Mammary epithelial cell (primary cell): ENCODE measurements at places on chromosomes 7 and 10.

GRCh38 chr10:48661441-48661840, 23.2 kb upstream of the WDFY4 start:
- no peak for DNase-seq

DNA sequence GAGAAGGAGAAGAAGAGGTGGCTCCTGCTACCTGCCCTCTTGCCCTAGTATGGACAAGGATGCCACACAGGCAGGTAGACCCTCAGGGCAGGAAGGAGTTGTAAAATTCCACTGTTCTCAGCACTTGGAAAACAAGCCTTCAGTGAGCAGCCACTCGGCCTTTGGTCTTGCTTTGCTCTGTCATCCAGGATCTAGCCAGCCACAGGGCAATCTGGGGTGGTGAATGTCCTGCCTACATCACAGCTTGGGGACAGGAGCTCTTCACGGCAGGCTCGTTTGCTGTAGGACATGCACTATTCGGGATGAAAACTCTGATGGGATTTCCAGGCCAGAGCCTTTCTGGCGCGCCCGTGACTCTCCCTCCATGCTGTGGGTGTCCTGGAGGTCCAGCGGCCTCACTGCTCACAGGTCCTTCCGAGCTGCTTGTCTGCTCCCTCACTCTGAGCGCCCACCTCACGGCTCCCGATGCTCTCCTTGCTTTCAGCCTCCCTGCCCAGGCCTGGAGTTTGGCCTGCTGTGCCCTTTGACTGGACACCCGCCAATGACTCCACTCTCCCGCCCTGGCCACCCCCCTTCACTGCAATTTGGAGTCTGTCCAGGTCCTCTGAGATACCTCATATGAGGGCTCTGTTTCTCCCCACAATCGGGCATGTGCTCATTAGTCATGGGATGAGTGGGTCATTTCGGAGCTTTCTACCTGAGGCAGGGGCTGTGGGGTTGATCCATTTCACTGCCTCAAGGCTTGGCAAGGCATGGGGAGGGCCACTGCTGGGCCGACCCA, 227.2 kb upstream of the GRB10 start:
- peak; percentile 8 for DNase-seq

- no peak for DNase-seq
These were observed 55.8 kb upstream of the LANCL2 start for GRCh38 chr7:55309040-55309991.

DNA sequence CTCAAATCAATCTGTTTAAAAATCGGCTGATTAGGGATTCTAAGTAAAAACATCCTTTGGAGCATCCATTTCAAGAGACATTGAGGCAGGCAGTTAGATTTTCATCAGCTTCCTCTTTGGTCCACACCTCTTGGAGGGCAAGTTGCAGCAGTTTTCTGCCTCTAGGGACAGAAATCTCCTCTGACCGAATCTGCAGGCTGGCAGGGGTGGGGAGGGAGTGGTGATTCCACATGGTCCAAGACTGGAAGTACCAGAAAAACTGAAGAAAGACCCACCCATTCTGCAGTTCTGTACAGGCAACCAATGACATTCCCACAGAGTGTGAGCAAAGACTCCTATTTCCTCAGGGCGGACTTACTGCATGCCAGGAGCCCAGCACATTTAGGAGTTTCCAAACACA, 29.0 kb downstream of the FGFBP3 start:
- DNase-seq: peak; percentile 81

DNA sequence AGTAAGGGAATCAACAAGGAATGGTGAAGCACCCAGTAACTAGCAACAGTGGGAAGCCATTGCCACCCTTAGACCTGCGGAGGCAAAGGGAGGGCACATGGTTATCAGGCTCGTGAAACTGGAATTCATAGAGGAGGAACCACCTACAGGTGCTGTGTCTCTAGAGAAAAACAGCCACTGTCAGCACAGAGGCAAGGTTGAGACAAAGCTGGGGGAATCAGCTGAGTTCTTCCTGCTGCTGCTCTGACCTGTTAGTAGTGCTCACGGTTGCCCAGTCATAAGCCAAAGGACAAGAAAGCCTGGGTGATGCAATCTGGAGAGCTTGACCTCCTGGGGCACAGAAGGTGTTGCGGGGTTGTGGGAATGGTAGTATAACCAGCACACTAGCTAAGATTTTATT, 110.1 kb downstream of the TPST1 start:
- DNase-seq: no peak

GRCh38 chr7:157538735-157539134, 201.9 kb downstream of the DNAJB6 start:
- DNase-seq: no peak

DNA sequence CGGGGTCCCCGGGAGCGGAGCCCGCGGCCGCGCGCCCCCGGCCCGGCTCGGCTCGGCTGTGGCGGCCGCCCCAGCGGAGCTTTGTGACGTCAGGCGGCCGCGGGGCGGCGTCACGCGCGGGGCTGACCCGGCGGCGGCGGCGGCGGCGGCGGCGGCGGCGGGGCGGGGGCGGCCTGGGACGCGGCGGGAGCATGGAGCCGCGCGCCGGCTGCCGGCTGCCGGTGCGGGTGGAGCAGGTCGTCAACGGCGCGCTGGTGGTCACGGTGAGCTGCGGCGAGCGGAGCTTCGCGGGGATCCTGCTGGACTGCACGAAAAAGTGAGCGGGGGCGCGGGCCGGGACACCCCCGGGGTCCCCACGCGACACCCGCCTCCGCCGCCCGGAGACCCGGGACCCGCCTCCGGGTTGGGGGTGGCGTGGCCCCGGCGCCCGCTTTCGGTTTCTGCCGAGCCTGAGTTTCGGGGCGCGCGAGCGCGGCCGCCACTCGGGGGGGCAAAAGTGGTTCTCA, at the start of gene PWWP2B:
Gene PWWP2B (plus strand): TSS at position 165 of the 506 bp plus-strand sequence. CDS start 27 bp downstream, at position 192.
- DNase-seq: no peak

GRCh38 chr10:35895331-35895730, 253.2 kb upstream of the FZD8 start:
- DNase-seq: peak; percentile 65

GRCh38 chr10:88057720-88058119, 194.3 kb downstream of the PTEN start:
- no peak for DNase-seq

DNA sequence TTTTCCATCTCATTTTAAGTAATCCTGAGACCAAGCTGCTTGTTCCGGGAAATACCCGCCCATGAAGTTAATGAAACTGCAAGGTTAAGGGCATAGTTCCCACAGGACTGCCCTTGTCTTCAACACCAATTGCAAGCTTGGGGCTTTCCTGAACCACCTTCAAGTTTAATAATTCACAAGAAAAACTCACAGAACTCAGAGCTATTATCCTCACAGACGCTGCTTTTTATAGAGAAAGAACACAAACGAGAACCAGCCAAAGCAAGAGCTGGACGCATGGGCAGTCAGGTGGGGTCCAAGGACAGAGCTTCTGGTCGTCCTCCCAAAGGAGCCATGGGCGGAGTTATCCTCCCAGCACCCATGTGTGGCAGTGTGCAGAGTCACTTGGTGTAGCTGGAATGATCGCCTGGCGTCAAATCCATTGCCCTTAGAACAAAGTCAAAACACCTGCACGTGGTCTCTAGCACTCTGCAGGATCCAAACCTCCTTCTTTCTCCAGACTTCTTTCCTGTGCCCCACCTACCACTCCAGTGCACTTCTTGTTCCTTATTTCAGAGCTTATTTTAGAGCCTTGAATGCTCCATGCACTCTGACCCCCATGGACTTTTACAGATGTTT, 56.7 kb downstream of the SNX10 start:
- no peak for DNase-seq

- DNase-seq: no peak
These were observed 759 bp downstream of the DNAJB12 start for GRCh38 chr10:72353965-72354355.

DNA sequence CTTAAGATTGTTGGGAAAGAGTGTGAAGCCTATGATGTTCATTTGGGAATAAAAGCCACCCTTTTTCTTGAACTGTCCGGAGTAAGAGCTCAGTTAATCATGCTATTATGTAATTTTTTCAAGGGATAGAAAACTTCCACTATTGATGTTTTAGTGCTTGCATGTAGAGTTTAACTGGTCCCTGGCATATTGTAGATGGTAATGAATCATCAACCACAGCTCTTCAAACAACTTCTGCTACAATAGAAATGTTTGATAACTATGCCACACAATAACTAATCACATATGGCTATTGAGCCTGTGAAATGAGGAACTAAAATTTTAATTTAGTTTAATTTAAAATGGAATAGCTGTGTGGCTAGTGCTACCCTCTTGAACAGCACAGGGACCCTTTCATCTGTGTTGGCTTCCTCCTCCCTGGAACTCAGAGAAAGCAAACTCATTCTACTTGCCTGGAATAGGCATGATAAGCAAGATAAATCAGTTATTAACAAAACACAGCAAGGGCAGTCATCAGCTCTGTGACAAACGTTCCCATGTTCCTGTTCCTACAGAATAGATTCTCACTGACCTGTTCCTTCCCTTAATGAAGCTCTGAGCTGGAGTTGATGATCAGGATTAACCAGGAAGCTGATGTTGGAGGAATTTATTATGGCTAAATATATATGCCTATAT, 4.9 kb upstream of the SRI start:
- DNase-seq: peak; percentile 75

- DNase-seq: no peak
These were observed 49.4 kb downstream of the FAM171A1 start for GRCh38 chr10:15321431-15322341.

- no peak for DNase-seq
These were observed 239.9 kb downstream of the ADRA2A start for GRCh38 chr10:111316722-111317212.

DNA sequence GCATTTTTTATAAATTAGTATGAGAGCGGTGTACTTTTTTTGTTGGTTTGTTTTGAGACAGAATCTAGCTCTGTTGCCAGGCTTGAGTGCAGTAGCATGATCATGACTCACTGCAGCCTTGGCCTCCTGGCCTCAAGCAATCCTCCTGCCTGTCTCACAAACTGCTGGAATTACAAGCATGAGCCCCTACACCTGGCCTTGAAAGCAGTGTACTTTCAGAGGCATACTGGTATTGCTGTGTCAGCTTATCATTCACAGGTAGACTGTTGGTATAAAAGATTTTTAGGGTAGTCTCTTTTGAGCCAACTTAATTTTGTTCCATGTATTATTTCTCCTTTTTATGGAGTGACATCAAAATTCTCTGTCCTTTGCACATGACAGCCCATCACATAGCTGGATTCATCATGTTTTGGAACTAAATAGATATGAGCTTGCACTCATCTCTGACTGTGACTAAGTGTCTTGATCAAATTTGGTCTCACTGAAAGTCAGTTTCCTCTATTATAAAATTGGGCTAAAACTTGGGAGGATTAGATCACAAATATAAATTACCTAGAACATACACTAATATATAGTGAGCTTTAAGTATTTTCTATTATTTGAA, 12.4 kb downstream of the GNAT3 start:
- DNase-seq: peak; percentile 95

DNA sequence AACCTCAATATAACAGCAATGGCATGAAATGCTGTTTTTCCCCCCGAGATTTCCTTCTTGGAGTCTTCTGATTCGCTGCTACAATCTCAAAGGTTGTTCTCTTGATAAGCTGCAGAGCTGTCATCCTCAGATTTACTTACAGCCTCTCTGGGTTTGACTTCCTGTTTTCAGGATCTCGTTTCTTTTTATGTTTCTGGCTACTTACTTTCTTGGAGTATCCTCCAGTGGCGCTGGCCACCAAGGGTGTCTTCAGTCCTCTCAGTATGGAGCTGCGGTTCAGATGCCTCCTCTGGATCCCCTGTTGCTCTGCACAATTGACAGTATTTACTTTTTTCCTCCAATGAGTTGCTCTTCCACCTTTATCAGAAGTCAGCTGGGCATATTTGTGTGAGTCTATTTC, 152.0 kb upstream of the TMEM72 start:
- no peak for DNase-seq
